ENCODE measurements at places on chromosomes 2 and 18. TPM values are rescaled to one million over a fixed set of nuclear protein-coding genes. Genes with fewer than 3 reads are reported as not detected.

ALPG gene
- polyA plus RNA-seq, result not detected

ITGA6 gene
- polyA plus RNA-seq, result 10.7 TPM

RHBDD1 gene
- 5.4 TPM for polyA plus RNA-seq

STAT4 gene
- polyA plus RNA-seq, result 1.7 TPM

CREG2 gene
- polyA plus RNA-seq, result not detected

UGT1A10 gene
- 0.59 TPM for polyA plus RNA-seq

CMPK2 gene
- 3.5 TPM for polyA plus RNA-seq

TMEM127 gene
- 27.7 TPM for polyA plus RNA-seq

GPR148 gene
- not detected for polyA plus RNA-seq

SDC1 gene
- 2.8 TPM for polyA plus RNA-seq

HMSD gene
- polyA plus RNA-seq, result 0.22 TPM

GNAL gene
- 2.4 TPM for polyA plus RNA-seq

MAPK4 gene
- 0.11 TPM for polyA plus RNA-seq

Data from adipose tissue (tissue), 3 donors.